ENCODE measurements at places on chromosomes 7 and 10.

GRCh38 chr10:119267384-119267783 is 60.0 kb downstream of the GRK5 start:
- DNase-seq, result no peak

GRCh38 chr10:127892743-127893142 is at the start of gene CLRN3:
TSS of gene CLRN3 (minus strand) at chr10:127892941. CDS start at chr10:127892784, 157 bp downstream.
- DNase-seq, result no peak

GRCh38 chr7:99029466-99030435 is 114.2 kb downstream of the SMURF1 start:
- DNase-seq, result no peak

GRCh38 chr10:15990535-15991129 is 130.3 kb upstream of the MINDY3 start:
- no peak for DNase-seq

- no peak for DNase-seq
Observed at GRCh38 chr10:68957654-68958053, 1.7 kb downstream of the DDX21 start.

DNA sequence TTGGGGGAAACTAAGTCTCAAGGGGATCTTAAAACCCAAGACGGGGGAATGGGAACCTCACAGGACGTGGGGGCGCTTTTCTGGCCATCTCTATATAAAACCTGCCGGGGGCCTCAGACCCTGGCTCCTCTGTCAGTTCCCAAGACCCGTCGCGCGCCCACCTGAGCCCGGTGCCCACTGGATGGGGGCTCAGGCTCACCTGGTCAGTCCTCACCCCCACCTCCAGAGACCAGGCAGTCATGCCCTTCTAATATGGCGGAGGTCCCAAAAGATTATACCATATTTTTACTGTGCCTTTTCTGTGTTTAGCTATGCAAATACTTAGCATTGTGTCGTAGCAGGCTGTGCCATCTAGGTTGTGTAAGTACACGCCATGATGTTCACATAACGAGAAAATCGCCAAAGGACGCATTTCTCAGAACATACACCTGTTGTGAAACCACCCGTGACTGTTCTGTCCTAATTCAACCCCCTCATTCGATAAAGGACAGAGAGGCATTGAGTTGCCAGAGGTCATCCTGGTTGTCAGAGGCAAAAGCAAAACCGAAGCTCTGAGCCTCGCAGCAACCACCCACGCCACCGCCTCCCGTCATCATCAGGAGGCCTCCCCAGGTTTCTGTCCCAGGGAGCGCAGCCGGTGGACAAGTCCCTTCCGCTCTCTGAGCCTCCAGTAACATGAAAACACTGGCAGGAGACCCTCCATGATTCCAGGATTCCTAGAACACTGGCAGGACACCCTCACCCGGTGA is 28.9 kb downstream of the OAT start:
- DNase-seq, result no peak
